Smooth muscle cell of bladder (primary cell): ENCODE measurements at places on chromosomes 3 and 15. TPM values are rescaled to one million over a fixed set of nuclear protein-coding genes. Genes with fewer than 3 reads are reported as not detected.

Gene ENTPD3
- 0.09 and 0.14 TPM in 2 replicates for total RNA-seq

Gene HRH1
- total RNA-seq: 29.0 and 37.0 TPM in 2 replicates

Gene KIF7
- 13.1 and 18.7 TPM in 2 replicates for total RNA-seq

Gene GP9
- total RNA-seq: not detected in 2 replicates

Gene CTXND1
- total RNA-seq: under 0.01 TPM in 1 of 2 replicates, not detected in the other
